ENCODE measurements at places on chromosomes 12 and 14.

DNA sequence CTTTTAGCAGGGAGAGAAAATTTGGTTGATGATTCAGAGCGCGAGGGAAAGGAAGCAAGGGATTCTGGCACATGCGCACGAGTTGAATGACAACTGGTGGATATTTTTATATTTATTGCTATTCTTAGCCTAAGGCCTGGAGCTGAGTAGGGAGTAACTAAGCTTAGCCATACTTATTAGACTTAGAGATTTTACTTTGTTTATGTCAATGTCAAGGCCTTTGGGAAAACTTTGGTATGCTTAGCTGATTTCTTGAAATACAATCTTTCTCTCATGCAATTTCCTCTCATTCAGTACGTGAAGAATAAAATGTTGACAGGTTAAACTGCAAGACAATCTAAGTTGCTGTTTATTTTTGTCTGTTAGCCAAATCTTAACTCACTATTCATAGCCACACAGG, 101.1 kb downstream of the CRADD start:
- DNase-seq, result no peak

DNA sequence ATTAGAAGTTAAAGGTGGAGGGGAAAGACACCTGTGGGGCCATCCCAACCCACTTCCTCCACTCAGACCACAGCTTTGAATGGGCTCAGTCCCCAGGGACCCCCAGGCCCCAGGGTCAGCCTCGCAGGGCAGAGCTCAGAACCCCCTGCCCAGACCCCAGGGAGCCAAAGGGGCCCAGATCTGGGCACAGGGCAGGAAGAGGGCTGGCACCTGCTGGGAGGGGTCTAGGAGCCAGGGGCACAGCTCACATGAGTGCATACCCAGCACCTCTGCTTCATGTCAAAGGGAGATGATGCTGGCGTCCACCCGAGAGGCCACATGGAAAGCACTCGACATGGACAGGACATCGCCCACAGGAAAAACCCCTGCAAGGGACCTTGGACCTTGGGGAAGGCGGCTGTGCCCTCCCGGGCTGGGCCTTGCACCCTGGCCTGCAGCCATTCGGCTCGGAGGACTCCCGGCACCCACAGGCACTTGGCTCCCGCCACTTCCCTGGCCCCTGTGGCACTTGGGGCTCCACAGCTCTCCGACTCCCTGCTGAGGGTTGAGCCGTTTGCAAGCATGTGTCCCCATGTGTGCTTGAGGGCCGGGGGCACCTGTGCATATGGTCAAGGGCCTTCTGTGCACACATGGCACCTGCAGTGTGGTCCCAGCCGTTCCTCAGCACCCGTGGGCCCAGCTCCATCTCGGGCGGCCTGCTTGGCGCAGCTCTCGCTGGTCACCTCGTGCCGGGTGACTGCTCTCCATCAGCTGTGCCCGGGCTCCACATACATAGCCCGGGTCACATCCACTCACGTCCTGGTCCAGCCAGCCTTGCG, 7.8 kb upstream of the AMN start:
- DNase-seq, result no peak

- no peak for DNase-seq
These were observed 632.6 kb downstream of the RPL10L start for GRCh38 chr14:46018846-46019420.

DNA sequence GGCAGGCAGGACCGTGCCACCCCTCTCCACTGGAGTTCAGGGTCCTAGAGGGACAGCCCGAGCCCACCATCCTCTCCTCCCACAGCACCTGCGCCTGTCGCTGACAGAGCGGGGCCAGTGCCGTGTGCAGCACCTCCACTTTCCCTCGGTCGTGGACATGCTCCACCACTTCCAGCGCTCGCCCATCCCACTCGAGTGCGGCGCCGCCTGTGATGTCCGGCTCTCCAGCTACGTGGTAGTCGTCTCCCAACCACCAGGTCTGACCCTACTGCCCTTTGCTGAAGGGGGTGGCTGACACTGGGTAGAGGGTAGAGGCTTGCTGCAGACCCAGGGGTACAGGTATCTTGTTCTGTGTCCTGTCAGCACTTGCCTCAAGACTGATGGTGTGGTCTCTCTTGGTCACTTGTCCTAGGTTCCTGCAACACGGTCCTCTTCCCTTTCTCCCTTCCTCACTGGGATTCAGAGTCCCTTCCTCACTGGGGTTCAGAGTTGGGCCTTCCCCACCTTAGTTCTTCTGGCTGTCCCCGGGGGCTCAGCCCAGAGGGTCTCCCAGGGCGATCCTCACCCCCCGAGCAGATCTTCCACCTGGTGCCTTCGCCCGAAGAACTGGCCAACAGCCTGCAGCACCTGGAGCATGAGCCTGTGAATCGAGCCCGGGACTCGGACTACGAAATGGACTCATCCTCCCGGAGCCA, 42.0 kb downstream of the SH2B3 start:
- DNase-seq, result no peak

GRCh38 chr12:85476756-85477155, 196.7 kb downstream of the ALX1 start:
- DNase-seq, result no peak

GRCh38 chr14:101289911-101290310, 271.4 kb upstream of the DIO3 start:
- DNase-seq, result no peak

- no peak for DNase-seq
These were observed 1.8 kb upstream of the GMFB start for GRCh38 chr14:54490445-54491175.

- DNase-seq, result no peak
These were observed 2.0 kb downstream of the ITPR2 start for GRCh38 chr12:26830783-26831551.

- no peak for DNase-seq
These were observed 113.3 kb downstream of the ANO6 start for GRCh38 chr12:45329238-45329637.

DNA sequence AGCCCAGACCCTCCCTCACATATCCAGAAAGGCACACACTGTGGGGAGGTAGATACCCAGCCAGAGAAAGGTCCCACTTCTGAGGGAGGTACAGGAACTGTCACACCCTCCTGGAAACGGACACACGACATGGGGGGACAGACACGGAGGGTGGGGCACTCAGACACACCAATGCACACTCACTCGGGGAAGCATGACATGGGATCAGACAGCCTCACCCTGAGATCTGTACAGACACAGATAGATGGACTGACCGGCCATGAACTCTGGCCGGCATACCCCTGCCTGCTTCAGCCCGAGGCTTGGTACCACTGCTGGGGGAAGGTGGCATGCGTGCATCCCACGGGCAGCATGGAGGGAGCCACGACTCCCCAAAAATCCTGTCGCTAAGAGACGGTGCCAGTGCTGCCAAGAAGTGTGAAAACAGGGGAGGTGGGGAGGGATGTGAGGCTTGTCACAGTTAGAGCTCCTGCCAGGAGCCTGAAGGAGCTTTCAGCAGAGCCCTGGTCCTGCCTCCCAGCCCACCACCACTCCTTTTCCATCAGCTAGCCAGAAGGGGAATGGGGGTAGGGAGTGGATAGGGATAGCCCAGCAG, 571 bp downstream of the CPNE6 start:
- no peak for DNase-seq

DNA sequence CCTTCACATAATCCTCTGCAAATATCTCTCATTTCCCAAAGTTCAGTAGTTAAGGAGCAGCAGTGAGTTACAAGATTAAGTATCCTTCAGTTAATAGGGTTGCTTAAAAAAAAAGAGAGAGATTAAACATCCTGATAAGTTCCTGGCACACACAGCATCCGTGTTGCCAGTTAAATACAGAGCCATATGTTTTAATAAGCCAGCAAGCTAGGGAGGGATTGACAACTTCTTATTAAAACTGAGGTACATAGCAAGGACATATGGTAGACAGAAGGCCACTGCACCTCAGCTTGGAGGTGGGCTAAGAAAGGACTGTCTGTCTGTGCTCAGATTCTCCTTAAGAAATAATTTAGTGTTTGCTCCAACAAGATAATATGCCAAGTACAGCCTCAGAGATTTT, 9.6 kb upstream of the TMEM30B start:
- DNase-seq, result no peak

DNA sequence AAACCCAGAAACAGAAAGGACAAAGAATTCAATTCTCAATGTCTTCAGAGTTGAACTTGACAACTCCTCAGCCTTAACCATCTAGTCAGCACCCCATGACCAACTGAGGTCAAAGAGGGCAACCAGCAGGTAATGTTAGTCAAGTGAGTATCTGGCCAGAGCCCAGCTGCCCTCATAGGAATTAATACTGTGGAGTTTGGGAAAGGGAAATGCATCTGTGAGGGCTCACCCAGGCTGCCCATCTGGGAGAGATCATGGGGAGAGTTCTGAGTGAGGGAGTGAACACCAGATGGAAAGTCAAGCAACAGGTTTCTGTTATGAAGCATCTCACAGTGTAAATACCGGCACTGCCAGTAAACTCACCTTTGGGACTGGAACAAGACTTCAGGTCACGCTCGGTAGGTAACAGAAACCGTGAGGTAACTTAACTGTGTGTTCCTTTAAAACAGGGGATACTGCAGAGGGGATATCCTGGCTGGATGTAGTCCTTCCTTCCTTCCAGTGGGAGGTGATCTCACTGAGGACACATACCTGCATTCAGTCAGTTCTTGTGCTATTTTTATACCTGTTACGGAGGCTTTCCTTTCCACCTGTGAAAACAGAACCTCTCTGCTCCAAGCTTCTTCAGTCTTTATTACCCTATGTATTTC, 94.4 kb downstream of the DAD1 start:
- no peak for DNase-seq

DNA sequence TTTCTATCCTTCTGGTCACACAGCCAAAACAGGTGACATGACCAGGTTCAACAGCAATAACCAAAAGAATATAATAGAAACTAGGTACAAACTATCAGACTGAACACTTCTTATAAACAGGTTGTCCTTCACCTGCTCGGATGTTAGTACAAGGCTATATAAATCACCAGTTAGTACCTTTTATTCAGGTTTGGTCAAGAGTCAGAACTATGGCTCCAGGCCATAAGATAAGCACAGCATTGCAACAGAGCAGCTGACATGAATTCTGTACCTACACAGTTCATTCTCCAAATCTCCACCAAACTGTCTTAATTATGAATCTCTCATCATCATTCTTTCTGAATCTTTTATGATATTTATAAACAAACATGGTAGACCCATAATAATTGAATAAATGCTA, 123.9 kb downstream of the DIO2 start:
- no peak for DNase-seq

- no peak for DNase-seq
These were observed 14.4 kb downstream of the NEUROD4 start for GRCh38 chr12:55034218-55034617.

GRCh38 chr14:84436528-84436927, 1093.4 kb upstream of the FLRT2 start:
- DNase-seq, result no peak

DNA sequence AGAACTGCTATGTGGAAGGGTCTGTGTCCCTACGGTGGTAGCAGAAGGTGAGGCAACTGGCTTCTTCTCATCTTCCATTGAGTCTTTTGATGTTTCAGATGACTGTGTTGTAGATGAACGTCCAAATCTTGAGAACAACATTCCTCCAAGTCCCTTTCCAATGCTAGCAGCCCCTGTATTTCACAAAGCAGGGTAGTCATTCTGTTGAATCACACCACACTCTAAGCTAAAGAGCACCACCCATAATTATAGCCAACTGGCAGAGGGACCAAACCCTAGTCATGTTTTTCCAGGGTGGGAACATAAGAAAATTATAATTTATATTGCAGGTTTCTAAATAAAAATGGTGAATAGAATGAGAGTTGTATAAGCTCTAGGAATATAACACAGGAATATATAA, 98.7 kb downstream of the DDHD1 start:
- DNase-seq, result no peak

- no peak for DNase-seq
These were observed 66.3 kb upstream of the TCL1B start for GRCh38 chr14:95619785-95620417.

DNA sequence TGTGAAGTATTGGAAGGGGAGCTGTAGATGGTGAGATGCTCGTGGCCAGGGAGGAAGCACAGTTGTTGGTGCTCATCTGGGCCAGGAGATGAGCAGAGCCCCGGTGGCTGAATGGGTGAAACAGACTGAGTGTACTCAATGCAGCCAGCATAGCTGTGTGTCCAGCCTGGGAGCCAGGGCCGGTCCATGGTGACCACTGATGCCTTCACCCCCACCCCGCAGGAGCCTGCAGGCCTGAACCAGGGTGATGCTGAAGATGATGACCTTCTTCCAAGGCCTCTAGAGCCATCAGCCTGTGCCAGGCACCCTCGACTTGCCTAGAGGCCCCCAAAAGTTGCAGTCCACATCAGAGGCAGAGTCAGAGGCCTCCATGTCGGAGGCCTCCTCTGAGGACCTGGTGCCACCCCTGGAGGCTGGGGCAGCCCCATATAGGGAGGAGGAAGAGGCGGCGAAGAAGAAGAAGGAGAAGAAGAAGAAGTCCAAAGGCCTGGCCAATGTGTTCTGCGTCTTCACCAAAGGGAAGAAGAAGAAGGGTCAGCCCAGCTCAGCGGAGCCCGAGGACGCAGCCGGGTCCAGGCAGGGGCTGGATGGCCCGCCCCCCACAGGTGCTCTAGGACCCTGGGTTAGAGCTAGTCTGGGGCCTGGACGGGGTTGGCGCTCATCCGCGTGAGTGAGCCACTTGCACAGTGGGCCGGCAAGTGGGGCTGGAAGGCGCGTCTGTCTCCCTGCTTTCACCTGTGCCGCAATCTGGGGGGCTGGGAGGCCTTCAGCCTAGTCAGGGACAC, 3.0 kb downstream of the TNFAIP2 start:
- DNase-seq, result no peak

DNA sequence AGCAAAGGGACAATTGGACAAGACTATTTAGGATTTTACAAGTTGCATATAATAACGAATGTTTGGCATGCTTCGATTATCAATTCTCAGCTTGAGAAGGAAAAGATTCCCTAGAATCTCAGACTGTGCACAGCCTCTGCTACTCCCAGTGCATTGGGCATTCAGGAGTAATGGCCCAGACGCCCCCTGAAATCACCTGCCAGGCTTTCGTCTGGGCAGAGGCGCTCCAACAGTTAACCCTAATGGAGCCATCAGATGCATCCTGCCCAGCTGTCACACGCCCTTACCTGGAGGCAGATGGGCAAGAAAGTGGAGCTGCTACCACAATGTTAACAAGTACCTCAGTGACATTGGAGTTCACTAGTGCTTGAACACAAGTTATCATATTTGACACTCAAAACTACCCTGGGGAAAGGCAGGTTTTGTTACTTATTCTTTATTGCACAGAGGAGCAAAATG, 927 bp upstream of the LRP6 start:
- no peak for DNase-seq

GRCh38 chr12:75954041-75954440, 77.5 kb downstream of the PHLDA1 start:
- no peak for DNase-seq

DNA sequence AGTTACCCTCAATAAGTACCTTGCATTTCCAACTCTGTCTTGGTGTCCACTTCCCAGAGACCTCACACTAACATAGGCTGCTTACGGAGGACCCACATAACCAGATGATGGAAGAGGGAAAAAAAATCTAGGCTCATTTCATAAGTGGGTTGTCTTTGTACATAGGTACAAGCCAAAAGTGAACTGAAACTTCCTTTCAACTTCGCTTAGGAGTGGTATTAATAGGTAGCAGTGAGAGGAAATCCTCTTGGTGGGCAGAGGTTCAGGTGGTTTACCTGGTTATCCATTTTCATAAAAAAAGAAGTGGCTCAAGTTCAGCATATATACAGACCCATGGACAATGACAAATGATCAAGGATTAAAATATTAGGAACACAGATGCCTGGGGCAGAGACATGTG, 35.8 kb upstream of the RNU6-7 start:
- no peak for DNase-seq

Measured in stimulated activated CD4-positive, alpha-beta T cell treated with anti-CD3 and anti-CD28 coated beads, Interleukin-15, amount 100 ng/mL, for 48 hours (primary cell).